Activated T-cell treated with anti-CD3 and anti-CD28 coated beads, Interleukin-2, amount 50 U/mL, for 48 hours (primary cell): ENCODE measurements at places on chromosomes 16 and 17.

GRCh38 chr16:88510091-88510994 is 57.3 kb downstream of the ZFPM1 start:
- DNase-seq, result no peak

- DNase-seq, result no peak
Measured at GRCh38 chr16:84436196-84436595, 67.9 kb downstream of the ATP2C2 start.

DNA sequence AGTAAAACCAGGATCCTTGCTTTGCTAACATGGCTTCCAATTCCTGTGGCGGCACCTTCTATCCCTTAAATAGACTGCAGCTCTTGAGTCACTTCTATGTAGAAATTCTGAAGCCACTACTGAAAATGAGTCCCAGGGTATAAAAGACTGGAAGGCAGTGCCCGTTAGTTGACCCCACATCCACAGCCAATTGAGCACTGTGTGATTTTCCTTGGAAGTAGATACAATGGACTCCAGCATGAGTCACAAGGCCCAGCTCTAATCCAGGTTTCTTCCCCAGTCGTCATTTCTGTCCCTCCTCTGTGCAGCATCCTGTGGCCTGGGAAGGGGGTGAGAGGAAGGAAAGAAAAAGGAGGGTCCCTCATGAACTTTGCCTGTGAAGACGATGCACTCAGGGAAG is 69.5 kb downstream of the HLF start:
- no peak for DNase-seq

DNA sequence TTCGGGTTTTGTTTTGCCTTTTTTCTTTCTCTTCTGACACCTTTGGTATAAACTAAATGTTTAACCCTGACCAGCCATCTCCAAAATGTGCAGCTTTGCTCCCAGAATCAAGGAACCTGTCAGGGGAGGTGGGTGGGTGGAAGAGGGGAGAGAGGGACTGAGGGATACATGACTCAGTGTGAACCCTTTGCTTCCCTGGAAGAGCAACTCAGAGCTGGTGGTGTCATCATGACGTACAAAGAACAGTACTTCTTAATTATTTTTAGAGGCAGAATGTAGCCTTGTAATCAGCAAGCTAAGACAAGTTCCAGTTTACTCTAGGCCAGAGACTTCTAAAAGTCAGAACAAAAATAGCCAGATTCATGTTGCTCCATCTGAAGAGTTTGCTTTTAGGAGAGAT is 119.6 kb upstream of the HAS3 start:
- no peak for DNase-seq

GRCh38 chr16:84007965-84008364 is 34.6 kb downstream of the SLC38A8 start:
- no peak for DNase-seq

GRCh38 chr17:48426019-48426665 is 3.9 kb downstream of the SKAP1 start:
- DNase-seq, result no peak

DNA sequence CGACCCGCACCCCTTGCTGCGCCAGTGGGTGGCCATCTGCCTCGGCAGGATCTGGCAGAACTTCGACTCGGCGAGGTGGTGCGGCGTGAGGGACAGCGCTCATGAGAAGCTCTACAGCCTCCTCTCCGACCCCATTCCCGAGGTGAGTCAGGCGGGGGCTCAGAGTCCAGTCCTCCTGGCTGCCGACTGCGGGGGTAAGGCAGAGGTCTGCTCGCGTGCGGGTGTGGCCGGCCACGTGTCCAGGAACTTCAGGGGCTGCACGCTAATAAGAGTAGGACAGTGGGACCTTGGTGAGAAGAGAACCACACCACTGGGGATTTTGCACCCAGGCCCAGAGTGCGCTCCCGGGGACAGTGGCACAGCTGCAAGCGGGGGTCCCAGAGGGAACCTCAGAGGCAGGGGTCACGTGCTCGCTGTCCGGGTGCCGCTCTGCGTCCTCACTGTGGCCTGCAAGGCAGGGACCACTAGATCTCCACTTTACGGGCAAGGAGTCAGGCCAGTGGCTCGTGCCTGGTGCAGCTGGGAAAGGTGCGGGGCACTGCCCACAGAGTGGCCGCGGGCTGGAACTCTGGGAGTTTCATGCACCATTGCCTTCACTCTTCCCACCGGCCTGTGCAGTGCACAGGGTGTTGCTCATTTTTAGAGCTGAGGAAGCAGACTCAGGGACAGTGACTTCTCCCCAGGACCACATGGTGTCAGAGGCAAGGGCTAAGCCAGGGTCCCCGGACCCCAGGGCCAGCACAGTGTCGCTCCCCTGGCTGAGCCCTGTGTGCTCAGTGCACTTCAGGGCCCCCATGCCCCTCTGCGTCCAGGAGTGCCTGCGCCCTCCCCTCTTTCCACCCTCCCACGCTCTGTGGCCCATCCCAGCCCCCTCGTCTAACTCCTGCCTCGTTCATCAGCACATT is 107.6 kb upstream of the CHMP6 start:
- DNase-seq, result no peak

- no peak for DNase-seq
Measured at GRCh38 chr17:36845916-36846315, 91.4 kb upstream of the LHX1 start.

GRCh38 chr16:67969254-67970039 is 1.0 kb upstream of the SLC12A4 start:
- no peak for DNase-seq
